ENCODE measurements at places on chromosomes 5 and 9. TPM values are rescaled to one million over a fixed set of nuclear protein-coding genes. Genes with fewer than 3 reads are reported as not detected.

The IFNA13 gene
- not detected for polyA plus RNA-seq

The FOXE1 gene
- polyA plus RNA-seq = not detected

The NOL6 gene
- 20.9 TPM for polyA plus RNA-seq

The C1QTNF2 gene
- polyA plus RNA-seq = 1.5 TPM

The F12 gene
- polyA plus RNA-seq = 0.37 TPM

- no peak for DNase-seq
These were observed 72.0 kb downstream of the CD180 start for GRCh38 chr5:67124556-67124955.

DNA sequence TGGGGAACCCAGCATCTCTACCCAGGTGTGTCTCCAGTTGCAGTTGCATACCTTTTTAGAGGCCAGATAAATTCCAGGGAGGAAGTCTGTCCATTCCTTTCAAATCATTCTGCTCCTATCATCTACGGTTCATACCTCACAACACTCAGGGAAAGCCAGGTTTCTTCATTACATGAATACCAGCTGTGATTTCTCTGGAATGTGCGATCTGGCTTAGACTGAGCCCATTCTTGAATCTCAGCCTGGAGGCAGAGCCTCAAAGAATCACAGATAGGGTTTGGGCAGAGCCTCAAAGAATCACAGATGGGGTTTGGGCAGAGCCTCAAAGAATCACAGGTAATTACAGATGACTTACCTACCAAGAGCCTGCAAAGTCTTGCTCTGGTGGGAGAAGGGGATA is 7.2 kb downstream of the P4HA2 start:
- DNase-seq = no peak

GRCh38 chr5:104305602-104306001 is 743.0 kb upstream of the NUDT12 start:
- no peak for DNase-seq

DNA sequence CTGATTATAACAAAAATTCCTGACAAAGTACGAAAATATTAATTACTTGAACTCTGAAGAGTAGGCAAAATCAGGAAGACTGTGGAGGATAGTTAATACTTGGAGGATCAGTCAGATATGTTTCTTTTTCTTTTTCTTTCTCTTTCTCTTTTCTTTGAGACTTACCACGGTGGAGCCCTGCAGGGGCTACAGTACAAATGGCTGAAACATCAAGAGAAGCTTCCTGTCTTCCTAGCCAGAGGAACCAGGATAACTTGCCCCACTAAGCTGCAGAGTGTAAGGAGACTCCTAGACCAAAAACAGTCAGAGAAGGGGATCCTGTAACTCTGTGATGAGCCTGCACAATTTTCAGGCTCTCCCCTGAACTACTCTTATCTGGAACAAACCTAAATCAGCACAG is 324.6 kb upstream of the TYRP1 start:
- no peak for DNase-seq

- no peak for DNase-seq
These were observed 274.0 kb upstream of the CDH9 start for GRCh38 chr5:27312291-27312893.

GRCh38 chr9:124758061-124758460 is 13.1 kb downstream of the NR6A1 start:
- DNase-seq = no peak

GRCh38 chr5:95076395-95077185 is 208.3 kb downstream of the MCTP1 start:
- no peak for DNase-seq

DNA sequence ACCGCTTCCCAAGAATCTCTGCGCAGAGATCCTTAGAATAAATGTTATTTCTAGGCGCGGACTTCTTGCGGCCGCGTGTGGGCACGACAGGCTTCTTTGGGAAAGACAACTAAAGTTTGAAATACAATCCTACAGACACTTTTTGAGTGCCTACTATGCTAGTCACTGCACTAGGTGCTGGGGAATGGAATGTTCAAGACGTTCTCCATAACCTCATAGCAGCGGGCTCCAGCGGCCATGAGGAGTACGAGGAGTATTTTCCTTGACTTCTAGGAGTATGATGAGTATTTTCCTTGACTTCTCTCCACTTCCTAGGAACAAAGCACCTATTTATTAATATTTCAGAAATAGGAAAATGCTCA is 636 bp upstream of the PWWP2A start:
- no peak for DNase-seq

- no peak for DNase-seq
These were observed 90.8 kb upstream of the PRRC1 start for GRCh38 chr5:127426661-127427060.

DNA sequence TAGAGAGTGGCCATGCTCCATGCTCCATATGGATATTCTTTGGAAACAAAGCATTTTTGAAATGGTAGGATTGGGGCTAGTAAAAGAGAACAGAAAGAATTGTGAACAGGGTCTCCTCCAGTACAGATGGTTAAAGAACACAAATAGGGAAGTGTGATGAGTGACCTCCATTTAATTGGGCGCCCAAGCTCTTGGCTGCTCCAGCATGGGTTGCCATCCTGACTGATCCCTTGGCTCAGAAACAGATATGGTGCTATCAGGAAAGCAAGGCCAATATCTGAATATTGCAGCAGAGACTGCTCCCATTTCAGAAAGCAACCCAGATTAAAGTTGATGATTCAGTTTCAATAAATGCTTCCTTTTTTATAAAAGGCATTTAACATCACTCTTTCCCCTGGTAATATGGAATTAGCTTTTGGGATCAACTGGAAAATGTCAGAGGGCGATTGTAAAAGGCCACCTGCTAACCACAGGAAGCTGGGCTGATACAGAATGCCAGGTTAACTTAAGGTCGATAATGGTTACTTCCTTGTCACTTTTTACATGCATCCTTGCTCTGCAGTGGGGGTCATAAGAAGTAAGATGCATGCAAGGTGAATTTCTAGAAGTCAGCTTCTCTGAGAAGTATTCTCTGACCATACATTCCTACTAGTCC is 52.9 kb downstream of the TMC1 start:
- DNase-seq = no peak

GRCh38 chr9:71752352-71752751 is 16.0 kb downstream of the CEMIP2 start:
- DNase-seq = no peak

DNA sequence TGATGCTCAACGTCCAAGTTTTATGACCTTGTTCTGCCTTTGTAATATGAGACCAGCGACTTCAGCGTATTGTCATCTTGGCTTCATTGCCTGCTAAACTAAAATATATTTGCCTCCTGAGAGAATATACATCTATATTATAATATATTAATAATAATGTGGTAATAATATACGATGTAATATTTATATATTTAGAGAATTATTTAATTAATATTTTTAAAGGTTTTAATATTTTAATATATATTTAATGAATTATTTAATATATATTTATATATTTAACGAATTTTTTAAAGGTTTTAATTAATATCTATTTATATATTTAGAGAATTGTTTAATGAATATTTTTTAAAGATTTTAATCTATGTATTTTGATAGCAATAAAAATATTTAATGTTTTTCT is 700.7 kb downstream of the TAF11L14 start:
- no peak for DNase-seq
